ENCODE measurements at places on chromosomes 4 and X.
A peak's percentile ranks its signal among the peaks of the same experiment; 100 is the strongest.

GRCh38 chrX:130702867-130703707, 199.9 kb downstream of the ENOX2 start:
- no peak for DNase-seq

DNA sequence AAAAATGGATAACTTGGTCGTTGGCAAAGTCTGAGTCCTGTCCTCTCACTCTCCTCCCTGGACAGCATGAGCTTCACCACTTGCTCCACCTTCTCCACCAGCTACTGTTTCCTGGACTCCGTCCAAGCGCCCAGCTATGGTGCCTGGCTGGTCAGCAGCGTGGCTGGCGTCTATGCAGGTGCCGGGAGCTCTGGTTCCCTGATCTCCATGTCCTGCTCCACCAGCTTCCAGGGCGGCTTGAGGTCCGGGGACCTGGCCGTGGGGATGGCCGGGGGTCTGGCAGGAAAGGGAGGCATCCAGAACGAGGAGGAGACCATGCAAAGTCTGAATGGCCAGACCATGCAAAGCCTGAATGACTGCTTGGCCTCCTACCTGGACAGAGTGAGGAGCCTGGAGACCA, 100.8 kb downstream of the NCAPG start:
- DNase-seq: no peak

DNA sequence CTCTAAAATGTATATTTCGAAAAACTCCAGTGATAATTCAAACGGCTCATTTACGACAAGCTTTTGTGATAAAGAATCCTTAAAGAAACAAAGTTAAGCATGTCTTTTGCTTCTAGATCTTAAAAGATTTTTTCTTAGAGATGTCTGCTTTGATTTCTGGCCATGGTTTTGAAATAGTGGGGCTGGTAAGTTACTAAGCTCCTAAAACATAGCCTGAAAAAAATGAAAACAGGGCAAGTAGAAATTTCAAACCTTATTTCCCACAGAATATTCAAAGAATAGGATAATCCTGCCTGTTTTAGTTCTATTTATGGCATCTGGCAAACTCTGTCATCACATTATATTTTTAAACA, 318.3 kb downstream of the ARHGAP24 start:
- no peak for DNase-seq

DNA sequence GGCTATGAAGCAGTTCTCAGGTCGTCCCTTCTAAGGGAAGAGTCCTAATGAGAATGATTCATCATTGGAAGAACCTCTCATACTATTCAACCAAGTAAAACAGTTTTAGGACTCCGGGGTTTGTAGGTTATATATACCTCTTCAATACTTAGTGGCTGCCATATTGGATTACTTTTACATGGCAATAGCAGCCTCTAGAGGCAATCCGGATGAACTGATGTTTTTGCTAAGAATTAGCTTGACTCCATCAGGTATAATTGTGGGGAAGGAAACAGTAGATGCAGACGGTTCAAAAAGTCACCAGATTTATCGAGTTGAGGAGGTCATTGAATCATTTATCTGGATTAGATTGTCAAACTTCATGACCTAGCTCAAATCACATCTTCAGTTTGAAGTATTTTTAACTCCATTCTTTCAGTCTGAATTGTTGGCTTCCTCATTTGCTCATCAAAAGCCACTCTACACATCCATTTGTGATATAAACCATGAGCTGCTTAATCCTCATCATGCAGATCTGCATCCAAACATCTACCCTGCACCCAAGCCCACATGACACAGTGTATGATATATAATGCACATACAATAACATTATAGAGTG, 28.4 kb downstream of the GUCY1B1 start:
- DNase-seq: peak; percentile 8

- DNase-seq: no peak
These were observed 76.1 kb downstream of the MANBA start for GRCh38 chr4:102684610-102685052.

DNA sequence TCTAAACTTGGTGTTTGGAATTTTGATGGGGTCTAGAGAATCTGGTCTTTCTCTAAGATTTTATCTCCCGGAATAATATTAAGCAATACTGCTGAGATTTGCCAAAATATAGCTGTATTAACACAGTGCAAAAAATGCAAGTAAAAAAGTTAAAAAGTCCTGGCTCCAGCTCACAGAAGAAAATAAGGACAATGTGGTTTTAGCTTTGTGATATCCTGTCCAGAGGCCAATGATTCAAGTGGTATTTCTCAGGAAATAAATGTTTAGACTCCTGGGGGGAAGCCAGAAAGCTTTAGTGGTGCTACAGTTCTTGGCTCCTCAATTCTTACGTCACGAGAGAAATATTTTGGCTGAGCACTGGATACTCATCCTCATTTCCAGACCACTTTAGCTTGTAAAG, 40.9 kb upstream of the IL13RA2 start:
- no peak for DNase-seq

- no peak for DNase-seq
These were observed 60.5 kb downstream of the MSX1 start for GRCh38 chr4:4919927-4920326.
